ENCODE measurements at places on chromosomes 3 and 15.

GRCh38 chr3:106276151-106276550 is 407.3 kb upstream of the CBLB start:
- DNase-seq, result no peak

- no peak for DNase-seq
Observed at GRCh38 chr3:127371334-127371733, 83.5 kb upstream of the PRR20G start.

DNA sequence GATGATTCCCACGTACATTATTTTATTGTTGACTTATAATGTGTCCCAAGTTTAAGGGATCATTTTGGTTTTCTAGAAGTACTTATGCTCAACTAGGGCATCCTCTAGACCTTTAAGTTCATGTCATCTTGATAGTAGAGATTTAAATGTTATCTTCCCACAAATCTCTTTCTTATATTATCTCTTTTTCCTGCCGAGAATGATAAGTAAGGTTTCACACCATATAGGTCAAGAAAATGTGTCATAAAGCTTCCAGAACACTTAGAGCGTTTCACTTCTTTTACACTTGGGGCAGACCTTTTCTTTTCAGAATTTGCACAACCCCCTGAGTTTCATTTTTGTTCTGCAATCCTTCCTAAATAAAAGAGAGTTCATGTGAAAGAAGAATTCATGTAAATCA is 142.0 kb upstream of the CBLB start:
- no peak for DNase-seq

- DNase-seq, result no peak
Observed at GRCh38 chr3:14123308-14124222, 1.1 kb downstream of the CHCHD4 start.

GRCh38 chr3:105094588-105094987 is 272.1 kb upstream of the ALCAM start:
- no peak for DNase-seq

GRCh38 chr15:69603369-69604071 is 150.9 kb downstream of the RPLP1 start:
- DNase-seq, result no peak

GRCh38 chr3:134075846-134076245 is 46.1 kb upstream of the SLCO2A1 start:
- DNase-seq, result no peak

DNA sequence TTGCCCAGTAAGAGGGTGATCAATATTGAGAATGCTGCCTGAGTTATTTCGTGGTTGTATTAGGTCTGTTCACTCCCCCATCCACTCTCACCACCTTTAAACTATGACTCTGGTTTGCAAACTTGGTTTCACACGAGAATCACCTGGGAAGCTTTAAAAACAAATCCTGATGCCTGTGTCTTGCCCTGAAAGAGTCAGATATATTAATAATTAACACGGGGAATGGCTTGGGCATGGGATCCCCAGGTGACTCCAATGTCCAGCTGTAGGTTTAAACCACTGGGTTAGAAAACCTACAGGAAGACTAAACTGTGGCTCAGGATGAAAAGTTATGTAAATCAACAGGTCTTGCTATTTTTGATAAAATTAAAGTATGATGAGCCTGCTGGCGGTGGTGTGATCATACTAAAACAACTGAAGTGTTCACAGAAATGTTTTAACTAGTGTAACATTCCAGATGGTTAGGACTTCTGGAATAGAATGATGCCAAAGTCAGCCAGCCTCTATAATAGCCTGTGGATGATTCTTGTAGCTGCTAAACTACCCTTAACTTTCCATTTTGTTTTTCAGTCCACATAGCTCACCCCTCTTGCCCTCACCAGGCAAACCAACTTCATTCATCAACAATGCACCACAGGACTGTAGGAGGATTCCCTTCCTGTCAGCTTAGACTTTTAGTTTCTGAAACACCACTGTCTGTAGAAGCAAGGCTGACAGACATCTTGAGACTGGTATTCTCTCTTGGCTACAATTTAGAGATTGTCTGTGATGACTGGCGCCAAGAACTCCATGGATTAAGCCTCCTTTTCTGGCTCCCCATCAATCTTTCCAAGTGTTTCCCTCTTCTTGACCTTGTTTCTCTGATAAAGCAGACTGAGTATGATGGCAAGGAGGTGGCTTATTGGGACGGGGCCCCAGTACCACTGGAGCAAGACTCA is 119.1 kb upstream of the ADAMTS9 start:
- no peak for DNase-seq

DNA sequence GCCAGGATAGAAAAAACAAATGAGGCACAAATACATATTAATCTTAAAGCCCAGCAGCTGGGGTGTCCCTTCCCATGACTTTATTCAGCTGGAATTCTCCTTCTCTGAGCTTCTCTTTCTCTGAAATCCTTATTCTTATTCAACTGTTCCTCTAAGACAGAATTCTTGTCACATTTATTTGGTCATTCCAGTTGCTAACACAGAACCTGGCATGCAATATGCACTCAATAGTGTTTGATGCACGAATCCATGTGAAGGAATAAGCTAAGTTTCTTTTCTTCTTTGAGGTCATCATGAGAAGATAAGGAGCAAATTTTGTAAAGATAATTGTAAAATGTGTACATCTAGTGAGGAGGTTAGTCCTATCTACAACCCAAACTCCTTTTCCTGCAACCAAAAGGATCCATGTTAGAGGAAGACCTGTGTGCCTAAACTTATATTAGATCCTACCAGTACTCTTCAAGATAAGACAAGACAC is 154.2 kb upstream of the KCNMB2 start:
- no peak for DNase-seq

DNA sequence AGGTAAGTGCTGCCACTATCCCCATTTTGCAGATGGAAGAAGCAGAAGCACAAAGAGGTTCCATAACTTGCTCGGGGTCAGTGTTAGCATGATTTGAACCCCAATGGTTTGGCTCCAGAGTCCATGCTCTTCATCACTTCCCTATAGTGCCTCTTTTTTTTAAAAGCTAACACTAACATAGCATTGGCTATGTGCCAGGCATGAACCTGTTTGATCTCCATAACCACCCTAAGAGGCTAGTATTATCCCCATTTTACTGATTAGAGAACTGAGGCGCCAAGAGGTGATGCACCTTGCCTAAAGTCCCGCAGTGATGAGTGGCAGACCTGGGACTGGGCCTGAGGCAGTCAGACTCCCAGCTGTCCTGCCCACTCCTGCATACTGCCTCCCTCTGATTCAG is 7.3 kb downstream of the LINGO1 start:
- DNase-seq, result no peak

DNA sequence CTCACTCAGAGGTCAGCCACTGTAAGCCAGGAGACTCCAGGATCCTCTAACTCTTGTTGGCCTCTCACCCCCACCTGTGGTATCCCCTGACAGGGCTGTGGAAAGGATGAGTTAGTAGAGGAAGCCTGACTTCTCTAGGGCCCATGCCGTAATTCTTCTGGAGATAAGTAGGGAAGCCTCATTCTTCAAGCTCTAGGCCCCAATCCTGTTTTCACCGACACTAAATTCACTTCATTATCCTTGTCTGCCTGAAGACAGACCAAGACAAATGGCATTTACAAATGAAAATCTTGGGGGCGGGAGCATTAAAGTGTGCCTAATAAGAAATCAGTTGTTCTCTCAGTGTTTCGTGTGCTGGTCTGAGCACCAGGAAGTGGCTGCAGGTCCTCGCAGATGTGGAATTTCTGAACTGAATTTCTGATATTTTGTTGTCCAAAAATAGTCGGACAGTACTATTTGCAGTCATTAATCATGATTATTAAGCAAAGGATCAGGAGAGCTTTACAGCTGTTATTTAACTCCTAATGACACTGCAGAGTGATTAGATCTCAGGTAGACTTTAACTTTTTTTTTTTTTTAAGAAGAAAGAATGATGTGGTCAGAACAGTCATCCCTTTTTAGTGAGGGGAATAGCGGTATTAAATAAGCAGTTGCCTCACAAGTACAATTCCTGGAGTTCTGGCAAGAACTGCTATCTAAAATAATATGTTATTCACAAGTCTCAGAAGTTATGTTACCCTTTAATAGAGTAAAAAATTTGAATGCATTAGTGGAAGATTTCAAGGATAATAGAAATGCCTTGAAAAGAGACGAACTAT is 58.4 kb downstream of the RBMS3 start:
- DNase-seq, result no peak

DNA sequence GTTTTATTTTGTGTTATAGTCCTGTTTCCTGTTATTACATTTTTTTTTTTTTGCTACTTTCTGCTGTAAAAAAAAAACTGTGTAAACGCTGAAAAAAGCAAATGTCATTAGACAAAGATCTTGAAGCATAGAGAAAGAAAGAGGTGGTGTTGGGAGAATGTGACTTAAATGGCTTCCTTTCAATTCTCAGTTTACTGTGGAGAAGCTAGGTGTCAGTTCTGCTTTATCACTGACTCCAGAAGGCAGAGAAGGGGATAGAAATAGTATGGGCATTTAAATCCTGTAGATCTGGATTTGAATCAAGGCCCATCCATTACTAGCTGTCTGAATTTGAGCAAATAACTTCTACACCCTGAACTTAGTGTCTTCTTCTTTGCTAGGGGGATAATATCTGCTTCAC is 23.0 kb downstream of the PPM1L start:
- DNase-seq, result no peak

DNA sequence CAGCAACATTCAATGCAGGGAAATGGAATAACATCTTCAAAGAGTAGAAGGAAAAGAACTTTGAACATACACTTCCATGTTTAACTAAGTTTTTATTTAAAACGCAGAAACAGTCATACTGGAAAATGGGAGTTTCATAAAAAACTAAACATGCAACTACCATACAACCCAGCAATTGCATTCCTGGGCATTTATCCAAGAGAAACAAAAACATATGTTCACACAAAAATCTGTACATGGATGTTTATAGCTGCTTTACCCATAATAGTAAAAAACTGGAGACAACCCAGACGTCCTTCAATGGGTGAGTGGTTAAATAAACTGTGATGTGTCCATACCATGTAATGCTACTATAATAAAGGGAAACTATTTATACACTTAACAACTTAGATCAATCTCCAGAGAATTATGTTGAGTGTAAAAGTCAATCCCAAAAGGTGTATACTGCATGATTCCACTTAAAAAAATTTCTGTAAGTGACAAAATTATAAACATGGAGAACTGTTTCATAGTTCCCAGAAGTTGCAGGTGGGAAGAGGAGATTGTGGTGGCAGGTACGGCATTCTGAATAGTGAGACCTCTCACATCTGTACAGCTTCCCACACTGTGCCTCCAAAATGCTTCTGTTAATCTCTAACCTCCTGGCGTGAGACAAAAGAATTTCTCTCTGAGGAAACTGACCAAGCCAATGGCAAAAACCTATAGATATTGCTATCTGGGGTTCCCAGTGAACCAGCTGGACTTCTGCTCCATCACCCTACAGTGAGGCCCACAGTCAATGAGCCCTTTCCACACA is 23.1 kb downstream of the ISG20 start:
- DNase-seq, result no peak

DNA sequence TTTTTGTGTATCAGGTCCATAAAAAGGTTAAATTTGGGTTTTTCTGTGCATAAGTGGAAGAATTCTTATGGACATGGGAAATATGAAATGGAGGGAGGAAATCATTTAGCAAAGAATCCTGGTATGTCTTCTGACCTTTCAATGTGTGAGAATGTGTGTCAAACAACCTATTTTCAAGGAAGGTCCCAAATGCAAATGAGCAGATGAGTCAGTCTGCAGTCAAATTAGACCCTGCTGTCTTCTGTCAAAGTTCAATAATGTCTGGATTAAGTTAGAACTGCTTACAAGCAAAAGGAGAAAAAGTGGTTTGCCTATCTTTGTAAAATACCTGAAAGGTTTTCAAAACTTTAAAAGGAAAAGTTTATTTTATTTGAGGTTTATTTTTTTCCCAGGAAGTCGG is 15.3 kb downstream of the FBN1 start:
- no peak for DNase-seq

GRCh38 chr3:139607257-139608107 is 67.9 kb upstream of the RBP1 start:
- DNase-seq, result no peak

GRCh38 chr15:96329403-96329981 is 1.0 kb upstream of the NR2F2 start:
- no peak for DNase-seq

- no peak for DNase-seq
Observed at GRCh38 chr15:68272721-68273271, 4.7 kb upstream of the FEM1B start.

- DNase-seq, result no peak
Observed at GRCh38 chr3:132654190-132654589, 5.4 kb downstream of the ACAD11 start.

Data from CD4-positive, alpha-beta T cell treated with Interleukin-15 for 1 hour (primary cell).